Activated CD4-positive, alpha-beta memory T cell treated with anti-CD3 and anti-CD28 coated beads for 36 hours (primary cell): ENCODE measurements at places on chromosomes 2 and 18. TPM values are rescaled to one million over a fixed set of nuclear protein-coding genes. Genes with fewer than 3 reads are reported as not detected.

Gene PIK3C3
- total RNA-seq: 49.5 TPM

Gene FAM237A
- total RNA-seq: not detected

Gene SRBD1
- 19.3 TPM for total RNA-seq

Gene SERPINB12
- total RNA-seq: not detected

Gene DYNC2LI1
- total RNA-seq: 17.7 TPM

Gene UGT1A10
- not detected for total RNA-seq

Gene CDKL4
- 0.14 TPM for total RNA-seq

Gene TSHZ1
- 12.7 TPM for total RNA-seq

Gene CD8B
- 0.57 TPM for total RNA-seq

Gene SP5
- not detected for total RNA-seq

Gene ALMS1
- 20.4 TPM for total RNA-seq

Gene PROC
- total RNA-seq: not detected

Gene SERPINB4
- total RNA-seq: not detected

Gene PARD6G
- 0.40 TPM for total RNA-seq

Gene TEKT4
- total RNA-seq: not detected

Gene ASB18
- total RNA-seq: not detected

Gene RALBP1
- total RNA-seq: 54.7 TPM

Gene TRIM43
- not detected for total RNA-seq

Gene CYP27A1
- 0.10 TPM for total RNA-seq

GRCh38 chr2:63051042-63051794, 588 bp downstream of the OTX1 start:
- H3K4me1 ChIP-seq: peaks cover 73% of the 10 kb centered on the region
- H3K27ac ChIP-seq: peak overlapping the region; percentile 15
- peak; percentile 13 for DNase-seq
- peaks cover under 1% of the 10 kb centered on the region for H3K36me3 ChIP-seq
- peaks cover 81% of the 10 kb centered on the region for H3K27me3 ChIP-seq

GRCh38 chr2:64862623-64863022, 126.6 kb upstream of the SLC1A4 start:
- no peaks in the 10 kb centered on the region for H3K36me3 ChIP-seq
- H3K4me1 ChIP-seq: no peaks in the 10 kb centered on the region
- no peak overlapping the region for H3K4me3 ChIP-seq
- peaks cover 12% of the 10 kb centered on the region for H3K27me3 ChIP-seq
- no peak for DNase-seq
- H3K27ac ChIP-seq: no peak overlapping the region

GRCh38 chr18:3525870-3526420, 76.0 kb downstream of the TGIF1 start:
- peaks cover 17% of the 10 kb centered on the region for H3K4me1 ChIP-seq
- H3K36me3 ChIP-seq: no peaks in the 10 kb centered on the region
- peak overlapping the region; percentile 8 for H3K27ac ChIP-seq

DNA sequence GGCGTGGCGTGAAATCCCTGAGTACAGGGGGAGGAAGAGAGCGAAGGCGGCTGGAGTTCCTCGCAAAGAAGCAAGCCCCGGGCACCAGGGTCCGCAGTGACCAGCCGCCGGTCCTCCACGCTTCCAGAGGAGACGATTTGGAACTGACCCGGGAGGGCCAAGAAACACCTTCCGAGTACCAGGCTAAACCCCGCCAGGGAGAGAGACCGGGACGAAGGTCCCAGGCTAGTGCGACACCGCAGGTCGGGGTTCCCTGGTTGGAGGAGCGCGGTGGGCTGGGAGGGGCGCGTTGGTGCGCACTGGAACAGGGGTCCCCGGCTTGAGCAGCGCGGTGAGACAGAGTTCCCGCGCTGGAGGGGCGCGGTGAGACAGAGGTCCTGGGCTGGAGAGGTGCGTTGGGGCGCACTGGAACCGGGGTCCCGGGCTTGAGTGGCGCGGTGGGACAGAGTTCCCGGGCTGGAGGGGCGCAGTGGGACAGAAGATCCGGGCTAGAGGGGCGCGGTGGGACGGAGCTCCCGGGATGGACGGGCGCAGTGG, 901 bp downstream of the WDFY1 start:
- peaks cover 34% of the 10 kb centered on the region for H3K36me3 ChIP-seq
- peak; percentile 45 for DNase-seq
- peaks cover 54% of the 10 kb centered on the region for H3K4me1 ChIP-seq

DNA sequence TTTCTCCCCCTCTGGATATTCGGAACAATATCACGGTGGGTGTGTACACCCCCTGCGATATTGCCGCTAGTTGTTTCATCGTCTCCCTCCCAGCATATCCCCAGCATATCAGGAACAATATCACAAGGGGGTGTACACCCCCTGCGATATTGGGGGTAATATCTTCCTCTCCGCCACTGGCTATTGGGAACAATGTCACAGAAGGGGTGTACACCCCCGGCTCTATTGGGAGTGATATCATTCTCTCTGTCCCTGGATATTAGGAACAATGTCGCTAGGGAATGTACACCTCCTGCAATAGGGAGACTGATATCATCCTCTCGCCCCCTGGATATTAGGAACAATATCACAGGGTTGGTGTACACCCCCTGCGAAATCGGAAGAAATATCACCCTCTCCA, 1932.0 kb downstream of the SUCLG1 start:
- DNase-seq: no peak
- H3K4me3 ChIP-seq: no peak overlapping the region
- H3K27ac ChIP-seq: no peak overlapping the region
- no peaks in the 10 kb centered on the region for H3K4me1 ChIP-seq
- H3K27me3 ChIP-seq: no peaks in the 10 kb centered on the region

DNA sequence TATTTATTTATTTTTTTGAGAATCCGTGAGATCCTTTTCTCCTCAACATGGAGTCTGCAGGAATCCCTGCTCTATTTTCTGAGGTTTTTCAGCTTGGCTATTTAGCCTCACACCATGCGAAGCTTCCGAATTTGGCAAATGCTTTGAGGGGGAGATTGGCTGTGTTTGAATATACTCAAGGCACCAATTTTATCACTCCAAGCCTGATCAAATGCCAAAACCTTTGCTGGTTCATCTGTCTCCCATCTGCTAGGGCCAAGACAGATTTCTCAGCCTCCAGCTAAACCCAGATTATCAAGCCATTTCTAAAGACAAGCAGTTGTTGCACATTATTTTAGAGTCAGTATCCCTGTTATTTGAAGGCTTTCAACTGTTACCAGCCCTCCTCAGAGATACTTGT, 295.7 kb downstream of the XIRP2 start:
- no peak for DNase-seq
- no peaks in the 10 kb centered on the region for H3K4me1 ChIP-seq
- no peaks in the 10 kb centered on the region for H3K27me3 ChIP-seq
- H3K27ac ChIP-seq: no peak overlapping the region

- no peak for DNase-seq
- no peak overlapping the region for H3K27ac ChIP-seq
Observed at GRCh38 chr2:191862156-191862775, 15.4 kb upstream of the CAVIN2 start.

- no peaks in the 10 kb centered on the region for H3K4me1 ChIP-seq
- no peak overlapping the region for H3K27ac ChIP-seq
- no peak overlapping the region for H3K4me3 ChIP-seq
- DNase-seq: no peak
- peaks cover 2% of the 10 kb centered on the region for H3K27me3 ChIP-seq
Observed at GRCh38 chr2:119028327-119029174, 86.6 kb downstream of the MARCO start.

DNA sequence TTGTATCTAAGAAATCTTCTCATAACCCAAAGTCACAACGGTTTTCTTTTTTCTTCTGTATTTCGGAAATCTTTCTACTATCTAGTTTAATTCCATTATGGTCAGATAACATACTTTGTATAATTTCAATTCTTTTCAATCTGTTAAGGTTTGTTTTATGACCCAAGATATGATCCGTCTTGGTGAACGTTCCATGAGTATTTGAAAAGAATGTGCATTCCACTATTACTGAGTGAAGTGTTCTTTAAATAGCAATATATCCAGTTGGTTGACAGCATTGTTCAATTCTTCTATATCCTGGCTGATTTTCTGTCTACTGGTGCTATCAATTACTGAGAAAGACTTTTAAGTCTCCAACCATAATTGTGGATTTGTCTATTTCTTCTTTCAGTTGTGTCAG, 414.5 kb downstream of the TNS1 start:
- no peaks in the 10 kb centered on the region for H3K4me1 ChIP-seq
- H3K4me3 ChIP-seq: no peak overlapping the region
- no peak overlapping the region for H3K27ac ChIP-seq
- H3K36me3 ChIP-seq: no peaks in the 10 kb centered on the region
- no peaks in the 10 kb centered on the region for H3K27me3 ChIP-seq

GRCh38 chr2:210387074-210387473, 72.1 kb upstream of the MYL1 start:
- DNase-seq: no peak
- peaks cover 2% of the 10 kb centered on the region for H3K27me3 ChIP-seq
- H3K4me3 ChIP-seq: no peak overlapping the region
- H3K36me3 ChIP-seq: no peaks in the 10 kb centered on the region

- H3K36me3 ChIP-seq: no peaks in the 10 kb centered on the region
- H3K27ac ChIP-seq: no peak overlapping the region
- no peak for DNase-seq
- no peaks in the 10 kb centered on the region for H3K4me1 ChIP-seq
Observed at GRCh38 chr2:163348857-163349380, 386.9 kb downstream of the FIGN start.

DNA sequence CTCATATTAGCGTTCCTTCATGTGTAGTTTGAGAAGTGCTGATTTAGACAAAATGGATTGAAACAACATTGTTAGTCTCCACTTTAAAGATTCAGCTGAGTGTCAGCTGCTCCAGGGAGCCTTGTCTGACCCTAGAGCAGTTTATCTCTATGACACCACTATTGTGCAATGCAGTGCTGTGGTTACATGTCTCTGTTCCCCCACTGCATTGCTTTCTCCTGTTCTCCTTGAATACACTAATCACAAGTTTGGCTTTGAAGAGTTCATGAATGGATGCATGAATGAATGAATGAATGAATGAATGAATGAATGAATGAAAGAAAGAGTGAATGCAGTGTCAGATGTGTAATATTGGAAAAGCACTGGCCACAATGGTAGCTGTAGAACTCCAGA, 38.3 kb downstream of the GCG start:
- H3K4me1 ChIP-seq: peaks cover 3% of the 10 kb centered on the region
- H3K27ac ChIP-seq: no peak overlapping the region
- H3K4me3 ChIP-seq: no peak overlapping the region

DNA sequence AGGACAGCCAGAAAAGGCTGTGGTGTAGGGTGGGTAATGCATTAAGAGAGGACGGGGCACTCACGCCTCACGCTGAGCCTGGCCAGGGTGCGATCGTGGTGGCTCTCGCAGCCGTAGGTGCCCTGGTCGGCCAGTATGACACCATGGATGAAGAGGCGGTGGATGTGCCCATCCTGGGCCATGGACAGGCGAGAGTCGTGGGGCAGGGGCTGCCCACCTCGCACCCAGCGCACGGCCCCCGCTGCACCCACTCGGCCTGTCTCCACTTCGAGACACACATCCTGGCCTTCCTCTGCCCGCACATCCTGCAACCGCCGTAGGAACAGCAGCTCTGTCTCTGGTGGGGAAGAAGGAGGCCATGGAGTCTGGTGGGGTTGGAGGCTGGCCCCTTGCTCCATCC, 12.1 kb downstream of the TMEM198 start:
- peaks cover 10% of the 10 kb centered on the region for H3K4me1 ChIP-seq
- H3K27me3 ChIP-seq: peaks cover 29% of the 10 kb centered on the region
- no peaks in the 10 kb centered on the region for H3K36me3 ChIP-seq
- no peak for DNase-seq

GRCh38 chr2:10517351-10518043, 69.4 kb upstream of the ODC1 start:
- H3K36me3 ChIP-seq: peaks cover 8% of the 10 kb centered on the region
- H3K4me1 ChIP-seq: no peaks in the 10 kb centered on the region
- DNase-seq: no peak
- no peaks in the 10 kb centered on the region for H3K27me3 ChIP-seq

GRCh38 chr18:25287106-25287505, 64.9 kb downstream of the ZNF521 start:
- H3K27ac ChIP-seq: no peak overlapping the region
- H3K27me3 ChIP-seq: peaks cover 3% of the 10 kb centered on the region
- no peaks in the 10 kb centered on the region for H3K36me3 ChIP-seq
- no peak overlapping the region for H3K4me3 ChIP-seq
- no peaks in the 10 kb centered on the region for H3K4me1 ChIP-seq
- DNase-seq: no peak

GRCh38 chr2:239710953-239711861, 310.4 kb upstream of the HDAC4 start:
- H3K27ac ChIP-seq: no peak overlapping the region
- H3K27me3 ChIP-seq: peaks cover 13% of the 10 kb centered on the region
- no peak overlapping the region for H3K4me3 ChIP-seq
- H3K4me1 ChIP-seq: no peaks in the 10 kb centered on the region

- peaks cover 16% of the 10 kb centered on the region for H3K27me3 ChIP-seq
- no peak overlapping the region for H3K27ac ChIP-seq
- H3K4me3 ChIP-seq: no peak overlapping the region
Observed at GRCh38 chr2:126835831-126836230, 62.9 kb upstream of the TEX51 start.

DNA sequence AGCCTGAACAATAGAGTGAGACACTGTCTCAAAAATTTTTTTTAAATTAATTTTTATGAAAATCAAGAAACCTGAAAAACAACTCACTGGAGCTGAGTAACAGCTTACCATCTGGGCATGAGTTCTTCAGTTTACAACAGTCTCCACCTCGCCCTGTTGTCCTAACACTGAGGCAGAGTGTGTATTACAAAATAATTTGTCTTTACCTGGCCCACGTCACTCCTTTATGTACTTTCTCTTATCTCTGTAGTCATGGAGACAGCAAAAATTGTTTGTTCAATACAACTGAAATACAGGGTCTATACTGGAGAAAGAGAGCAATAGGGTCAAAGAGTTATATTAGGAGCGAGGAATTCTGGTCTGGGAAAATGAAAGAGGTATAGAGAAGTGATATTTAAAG, 48.1 kb downstream of the CYTIP start:
- H3K27me3 ChIP-seq: no peaks in the 10 kb centered on the region
- H3K4me1 ChIP-seq: peaks cover 7% of the 10 kb centered on the region

GRCh38 chr2:1026141-1026540, 75.5 kb downstream of the SNTG2 start:
- DNase-seq: no peak
- peaks cover 1% of the 10 kb centered on the region for H3K4me1 ChIP-seq
- no peaks in the 10 kb centered on the region for H3K36me3 ChIP-seq
- H3K4me3 ChIP-seq: no peak overlapping the region
- H3K27ac ChIP-seq: no peak overlapping the region

DNA sequence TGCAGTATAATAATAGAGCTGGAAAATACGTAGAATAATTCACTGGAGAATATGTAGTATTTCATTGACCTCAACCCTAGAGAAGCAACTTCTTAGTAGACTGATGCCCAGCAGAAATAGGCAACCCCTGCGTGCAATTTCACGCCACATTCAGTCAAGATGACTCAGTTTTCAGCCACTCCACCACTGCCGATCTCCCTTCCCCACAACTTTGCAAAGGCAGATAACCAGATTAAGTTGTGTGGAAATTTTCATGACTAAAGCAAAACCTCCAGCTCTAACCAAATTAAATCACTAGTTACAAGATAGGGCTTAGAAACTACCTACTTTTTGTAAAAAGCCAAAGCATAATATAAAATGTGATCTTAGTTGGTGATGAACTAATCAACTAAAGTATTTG, 63.3 kb upstream of the STK17B start:
- H3K27ac ChIP-seq: peak overlapping the region; percentile 93
- H3K36me3 ChIP-seq: peaks cover 3% of the 10 kb centered on the region
- peaks cover 90% of the 10 kb centered on the region for H3K4me1 ChIP-seq
